ENCODE measurements at places on chromosomes 3 and 15. TPM values are rescaled to one million over a fixed set of nuclear protein-coding genes. Genes with fewer than 3 reads are reported as not detected.

DNA sequence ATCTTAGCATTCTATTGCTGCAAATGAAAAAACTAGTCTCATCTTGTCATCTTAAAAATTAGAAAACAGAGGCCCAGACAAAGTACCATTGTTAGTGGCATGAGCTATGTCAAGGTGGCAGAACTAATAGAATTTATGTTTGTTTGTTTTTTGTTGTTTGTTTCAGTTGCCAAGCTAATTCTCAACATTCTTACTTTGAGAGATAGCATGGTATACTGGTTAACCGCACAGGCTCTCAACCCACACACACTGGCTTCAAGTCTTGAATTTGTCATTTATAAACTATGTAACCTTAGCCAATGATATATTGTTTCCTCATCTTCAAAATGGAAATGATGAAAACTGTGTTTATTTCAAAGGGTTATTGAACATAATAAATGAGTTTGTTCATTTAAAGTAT is 367.6 kb upstream of the PLSCR5 start:
- no peaks in the 10 kb centered on the region for H3K36me3 ChIP-seq
- H3K27me3 ChIP-seq = no peaks in the 10 kb centered on the region
- H3K4me1 ChIP-seq = no peaks in the 10 kb centered on the region

DNA sequence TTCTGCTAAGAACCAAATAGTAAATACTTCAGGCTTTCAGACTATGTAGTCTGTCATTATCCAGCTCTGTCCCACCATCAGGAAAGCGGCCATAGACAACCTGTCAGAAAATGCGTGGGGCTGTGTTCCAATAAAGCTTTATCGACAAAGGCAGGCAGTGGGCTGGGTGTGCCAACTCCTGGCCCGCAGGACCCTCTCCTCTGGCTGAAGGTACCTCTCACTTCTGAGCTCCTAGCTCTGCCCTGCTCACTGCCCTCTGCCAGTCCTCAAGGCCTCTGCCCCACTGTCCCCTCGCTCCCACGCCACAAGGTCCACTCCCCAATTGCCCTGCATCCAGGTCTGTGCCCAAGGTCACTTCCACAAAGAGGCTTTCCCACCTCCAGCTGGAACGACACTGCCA is 20.0 kb downstream of the SSUH2 start:
- DNase-seq = peak; percentile 32
- no peaks in the 10 kb centered on the region for H3K4me1 ChIP-seq
- no peak overlapping the region for H3K27ac ChIP-seq
- no peaks in the 10 kb centered on the region for H3K36me3 ChIP-seq
- no peak overlapping the region for H3K4me3 ChIP-seq

DNA sequence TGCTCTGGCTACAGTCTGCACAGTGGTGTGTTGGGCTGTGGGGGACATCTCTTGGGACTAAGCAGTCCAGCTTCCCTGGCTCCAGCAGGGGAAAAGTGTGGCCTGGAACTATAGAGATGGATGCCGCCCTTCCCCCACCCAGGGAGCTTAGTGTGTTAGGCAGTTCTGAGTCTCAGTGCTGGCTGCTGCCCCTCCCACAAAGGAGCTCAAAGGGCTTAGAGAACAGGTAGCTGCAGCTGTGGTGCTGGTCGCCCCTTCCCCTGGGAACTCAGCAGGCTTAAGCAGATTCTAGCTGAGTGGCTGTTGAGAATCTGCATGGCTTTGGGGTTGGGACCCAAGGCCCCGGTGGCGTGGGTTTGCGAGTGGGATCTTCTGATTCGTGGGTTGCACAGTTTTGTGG is 190.8 kb downstream of the PDCD6IP start:
- no peak for DNase-seq
- no peak overlapping the region for H3K4me3 ChIP-seq
- H3K4me1 ChIP-seq = no peaks in the 10 kb centered on the region
- no peaks in the 10 kb centered on the region for H3K36me3 ChIP-seq
- no peak overlapping the region for H3K27ac ChIP-seq
- no peaks in the 10 kb centered on the region for H3K27me3 ChIP-seq

- H3K4me3 ChIP-seq = no peak overlapping the region
- no peaks in the 10 kb centered on the region for H3K36me3 ChIP-seq
- no peak for DNase-seq
- H3K4me1 ChIP-seq = no peaks in the 10 kb centered on the region
- H3K27me3 ChIP-seq = no peaks in the 10 kb centered on the region
- H3K27ac ChIP-seq = no peak overlapping the region
Measured at GRCh38 chr3:155313300-155313699, 19.8 kb upstream of the STRIT1 start.

GRCh38 chr15:89756897-89757296 is 5.8 kb upstream of the MESP1 start:
- DNase-seq = no peak
- H3K36me3 ChIP-seq = no peaks in the 10 kb centered on the region
- H3K27me3 ChIP-seq = no peaks in the 10 kb centered on the region
- H3K4me1 ChIP-seq = no peaks in the 10 kb centered on the region
- no peak overlapping the region for H3K27ac ChIP-seq

- H3K36me3 ChIP-seq = no peaks in the 10 kb centered on the region
- no peaks in the 10 kb centered on the region for H3K27me3 ChIP-seq
- DNase-seq = no peak
- no peak overlapping the region for H3K4me3 ChIP-seq
- no peak overlapping the region for H3K27ac ChIP-seq
- no peaks in the 10 kb centered on the region for H3K4me1 ChIP-seq
Measured at GRCh38 chr3:190003681-190004123, 117.0 kb downstream of the P3H2 start.

DNA sequence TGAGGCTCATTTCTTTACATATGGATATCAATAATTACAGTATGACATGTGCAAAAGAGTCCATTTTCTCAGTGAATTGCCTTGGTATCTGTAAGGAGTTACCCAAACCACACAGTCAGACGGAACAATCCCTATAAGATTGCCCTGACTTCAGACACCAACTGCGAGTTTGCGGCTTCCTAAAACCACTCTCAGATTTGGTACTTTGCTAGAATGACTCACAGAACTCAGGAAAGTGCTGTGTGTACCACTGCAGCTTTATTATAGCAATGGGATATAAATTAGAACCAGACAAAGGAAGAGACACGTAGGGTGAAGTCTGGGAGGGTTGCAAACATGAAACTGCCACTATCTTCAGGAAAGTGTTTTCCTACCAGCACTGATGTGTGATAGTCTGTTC is 45.8 kb upstream of the ATP13A3 start:
- H3K27me3 ChIP-seq = no peaks in the 10 kb centered on the region
- DNase-seq = no peak

DNA sequence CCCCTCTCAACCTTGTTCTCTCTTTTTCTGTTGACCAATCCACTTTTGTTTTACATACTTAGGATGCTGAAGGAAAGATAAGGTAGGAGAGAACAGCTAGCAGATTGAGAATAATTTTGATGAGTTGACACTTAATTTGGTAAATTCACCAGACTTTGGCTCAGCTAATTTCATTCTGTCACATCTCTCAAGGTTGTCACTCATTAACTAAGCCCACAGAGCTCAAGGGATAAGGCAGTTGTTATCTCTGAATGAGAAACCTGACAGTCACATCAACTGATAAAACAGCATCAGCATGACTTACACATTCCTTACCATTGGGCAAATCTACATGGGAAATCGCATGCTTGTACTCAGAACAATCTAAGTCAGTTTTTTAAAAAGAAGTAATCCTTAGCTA is 591.4 kb downstream of the NLGN1 start:
- H3K4me1 ChIP-seq = no peaks in the 10 kb centered on the region
- H3K27ac ChIP-seq = no peak overlapping the region
- no peaks in the 10 kb centered on the region for H3K36me3 ChIP-seq
- no peak for DNase-seq
- no peak overlapping the region for H3K4me3 ChIP-seq

DNA sequence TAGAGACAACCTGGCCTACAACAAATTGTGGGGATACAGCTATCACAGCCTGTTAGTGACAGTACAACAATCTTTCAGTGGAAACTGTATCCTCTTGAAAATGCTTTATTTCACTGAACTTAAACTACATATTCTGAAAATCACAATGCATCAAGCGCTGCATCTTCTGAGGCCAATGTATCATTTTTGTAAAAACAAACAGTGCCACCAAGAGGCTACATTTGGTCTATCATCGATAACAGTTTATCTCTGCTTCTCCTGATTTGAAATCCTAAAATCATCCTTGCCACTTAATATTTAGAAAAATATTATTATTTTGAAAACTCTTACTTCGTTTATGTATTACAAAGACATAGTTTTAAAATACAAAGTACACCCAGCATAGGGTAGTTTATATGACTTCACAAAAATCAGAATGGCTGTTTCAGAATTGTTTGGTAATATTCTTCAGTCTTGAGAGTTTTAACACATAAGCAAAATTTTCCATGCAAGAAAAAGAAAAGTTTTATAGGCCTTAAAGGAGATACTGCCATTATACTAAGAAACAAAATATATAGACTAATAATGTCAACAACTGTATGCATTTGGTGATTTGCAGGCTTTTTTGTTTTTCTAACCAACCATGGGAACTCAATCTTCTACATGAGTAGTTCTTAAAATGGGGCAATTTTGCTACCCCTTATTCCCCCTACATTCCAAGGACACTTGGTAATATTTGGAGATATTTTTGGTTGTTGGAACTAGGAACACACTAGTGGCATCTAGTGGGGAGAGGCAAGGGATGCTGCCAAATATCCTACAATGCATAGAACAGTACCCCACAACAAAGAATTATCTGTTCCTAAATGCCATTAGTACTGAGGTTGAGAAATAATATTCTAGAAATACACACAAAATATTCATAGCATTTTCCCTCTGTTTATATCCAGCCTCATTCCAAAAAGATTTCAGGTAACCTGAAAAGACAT is 42.3 kb downstream of the WDR72 start:
- no peak overlapping the region for H3K4me3 ChIP-seq
- DNase-seq = no peak
- H3K4me1 ChIP-seq = no peaks in the 10 kb centered on the region
- no peak overlapping the region for H3K27ac ChIP-seq

DNA sequence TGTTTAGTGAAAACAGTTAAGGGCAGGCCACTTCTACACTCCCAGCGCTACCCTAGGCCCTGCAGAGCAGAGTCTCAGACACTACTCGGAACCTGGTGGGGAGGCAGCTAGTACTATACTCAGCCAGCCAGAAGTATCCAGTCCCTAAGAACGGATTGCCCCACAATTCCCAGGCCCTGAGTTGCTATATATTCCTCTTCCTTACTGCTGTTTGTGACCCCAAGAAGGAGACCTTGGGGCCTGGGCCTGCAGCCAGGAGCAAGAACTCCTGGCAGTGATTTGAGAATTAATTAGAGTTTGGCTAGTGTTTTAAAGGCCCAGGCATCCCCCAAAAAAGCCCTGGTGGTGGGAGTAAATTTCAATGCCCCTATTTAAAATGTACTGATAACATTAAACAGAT is 87.7 kb downstream of the RBPMS2 start:
- no peak overlapping the region for H3K27ac ChIP-seq
- no peaks in the 10 kb centered on the region for H3K4me1 ChIP-seq
- no peak overlapping the region for H3K4me3 ChIP-seq
- no peaks in the 10 kb centered on the region for H3K27me3 ChIP-seq
- no peak for DNase-seq

DNA sequence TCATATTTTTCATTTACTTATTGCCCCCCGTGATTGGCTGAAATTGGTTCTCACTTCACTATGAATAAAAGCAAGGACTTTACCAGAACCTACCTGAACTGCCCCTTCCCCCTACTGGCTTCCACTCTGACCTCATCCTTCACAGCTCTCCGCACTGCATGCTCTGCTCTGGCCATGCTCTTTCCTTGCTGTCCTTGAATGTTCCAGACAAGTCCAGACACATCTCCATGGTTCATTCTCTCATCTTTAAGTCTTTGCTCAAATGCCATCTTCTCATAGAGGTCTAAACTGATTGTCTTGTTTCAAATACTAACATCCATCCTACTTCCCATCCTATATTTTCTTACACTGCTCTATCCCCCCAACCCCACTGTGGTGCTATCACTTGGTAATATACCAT is 129.4 kb downstream of the CHST2 start:
- H3K4me1 ChIP-seq = no peaks in the 10 kb centered on the region
- no peaks in the 10 kb centered on the region for H3K36me3 ChIP-seq
- no peak overlapping the region for H3K27ac ChIP-seq
- H3K4me3 ChIP-seq = no peak overlapping the region

GRCh38 chr3:195095035-195095703 is 175.8 kb downstream of the XXYLT1 start:
- H3K36me3 ChIP-seq = no peaks in the 10 kb centered on the region
- H3K27me3 ChIP-seq = no peaks in the 10 kb centered on the region
- H3K27ac ChIP-seq = peak overlapping the region; percentile 76
- peak overlapping the region; percentile 4 for H3K4me3 ChIP-seq
- peak; percentile 88 for DNase-seq

- no peak for DNase-seq
- no peak overlapping the region for H3K4me3 ChIP-seq
- no peaks in the 10 kb centered on the region for H3K27me3 ChIP-seq
- no peaks in the 10 kb centered on the region for H3K36me3 ChIP-seq
Measured at GRCh38 chr3:159528251-159528895, 460.3 kb upstream of the IL12A start.

GRCh38 chr3:160709477-160710182 is 32.7 kb downstream of the ARL14 start:
- no peak overlapping the region for H3K27ac ChIP-seq
- H3K36me3 ChIP-seq = no peaks in the 10 kb centered on the region
- H3K27me3 ChIP-seq = no peaks in the 10 kb centered on the region
- H3K4me3 ChIP-seq = no peak overlapping the region
- no peaks in the 10 kb centered on the region for H3K4me1 ChIP-seq

- H3K4me3 ChIP-seq = no peak overlapping the region
- DNase-seq = no peak
- H3K4me1 ChIP-seq = no peaks in the 10 kb centered on the region
- no peaks in the 10 kb centered on the region for H3K27me3 ChIP-seq
Measured at GRCh38 chr3:125161607-125162219, 50.8 kb downstream of the SLC12A8 start.

DNA sequence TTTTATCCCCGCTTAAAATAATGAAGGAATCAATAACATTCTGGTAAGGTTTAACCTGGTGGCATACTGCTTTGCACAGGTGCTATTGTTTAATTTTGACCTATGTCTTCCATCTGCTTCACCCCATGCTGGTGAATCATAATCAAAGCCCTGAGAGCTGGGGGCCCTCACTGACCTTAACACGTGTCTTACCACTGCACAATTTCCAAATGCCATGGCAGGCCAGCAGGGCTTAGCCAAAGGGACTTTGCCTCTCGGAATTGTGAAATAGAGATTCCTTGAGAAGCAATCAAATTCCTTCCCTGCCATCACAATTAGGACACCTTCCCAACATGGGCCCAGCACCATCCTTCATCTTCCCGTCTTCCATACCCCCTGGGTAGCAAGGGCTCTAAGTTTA is 242.6 kb upstream of the THBS1 start:
- no peak for DNase-seq
- H3K36me3 ChIP-seq = no peaks in the 10 kb centered on the region
- H3K4me1 ChIP-seq = no peaks in the 10 kb centered on the region
- no peaks in the 10 kb centered on the region for H3K27me3 ChIP-seq
- no peak overlapping the region for H3K4me3 ChIP-seq

GRCh38 chr3:129596194-129597086 is 10.0 kb downstream of the PLXND1 start:
- H3K27me3 ChIP-seq = no peaks in the 10 kb centered on the region
- H3K4me1 ChIP-seq = peaks cover 86% of the 10 kb centered on the region
- H3K4me3 ChIP-seq = peak overlapping the region; percentile 16
- peak overlapping the region; percentile 68 for H3K27ac ChIP-seq

UROC1 gene
- not detected for total RNA-seq

MOBP gene
- not detected for total RNA-seq

MGA gene
- total RNA-seq = 76.4 TPM

ANKDD1A gene
- total RNA-seq = 3.9 TPM

SH2D7 gene
- 4.2 TPM for total RNA-seq

ATP13A5 gene
- not detected for total RNA-seq

PPM1M gene
- 5.5 TPM for total RNA-seq

All from Peyer's patch (tissue), 4 donors.